ENCODE measurements at places on chromosomes 11 and 22. TPM values are rescaled to one million over a fixed set of nuclear protein-coding genes. Genes with fewer than 3 reads are reported as not detected.

TAF1D gene
- total RNA-seq, result 147 TPM

PLEKHB1 gene
- total RNA-seq, result 1.1 TPM

ART5 gene
- total RNA-seq, result not detected

CD81 gene
- total RNA-seq, result 166 TPM

MRPL23 gene
- total RNA-seq, result 62.9 TPM
